ENCODE measurements at places on chromosomes 13 and 19.

DNA sequence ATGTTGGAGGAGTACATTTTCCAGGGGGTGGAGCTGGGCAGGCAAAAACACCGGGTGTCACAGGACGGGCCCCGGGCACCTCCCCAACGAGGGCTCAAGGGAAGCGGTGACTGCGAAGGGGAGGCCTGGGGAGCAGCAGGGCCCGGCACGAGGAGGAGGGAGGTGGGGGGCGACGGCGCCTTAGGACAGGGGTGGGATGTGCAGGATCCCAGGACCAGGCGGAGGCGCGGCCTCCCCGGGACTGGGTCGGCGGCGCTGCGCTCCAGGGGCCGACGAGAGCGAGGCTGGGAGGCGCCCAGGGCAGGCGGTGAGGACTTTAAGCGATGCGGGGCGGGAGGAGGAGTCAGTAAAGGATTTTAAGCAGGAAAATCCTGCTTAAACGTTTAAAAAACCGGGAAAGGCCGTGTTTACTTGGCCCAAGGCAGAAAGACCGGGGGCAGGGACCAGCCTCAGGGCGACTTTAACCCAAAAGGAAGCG, 427 bp downstream of the ZNF160 start:
- no peak for DNase-seq

GRCh38 chr13:57527114-57527735, 104.3 kb upstream of the PCDH17 start:
- no peak for DNase-seq

GRCh38 chr13:98957731-98958442, 20.0 kb downstream of the DOCK9 start:
- no peak for DNase-seq

DNA sequence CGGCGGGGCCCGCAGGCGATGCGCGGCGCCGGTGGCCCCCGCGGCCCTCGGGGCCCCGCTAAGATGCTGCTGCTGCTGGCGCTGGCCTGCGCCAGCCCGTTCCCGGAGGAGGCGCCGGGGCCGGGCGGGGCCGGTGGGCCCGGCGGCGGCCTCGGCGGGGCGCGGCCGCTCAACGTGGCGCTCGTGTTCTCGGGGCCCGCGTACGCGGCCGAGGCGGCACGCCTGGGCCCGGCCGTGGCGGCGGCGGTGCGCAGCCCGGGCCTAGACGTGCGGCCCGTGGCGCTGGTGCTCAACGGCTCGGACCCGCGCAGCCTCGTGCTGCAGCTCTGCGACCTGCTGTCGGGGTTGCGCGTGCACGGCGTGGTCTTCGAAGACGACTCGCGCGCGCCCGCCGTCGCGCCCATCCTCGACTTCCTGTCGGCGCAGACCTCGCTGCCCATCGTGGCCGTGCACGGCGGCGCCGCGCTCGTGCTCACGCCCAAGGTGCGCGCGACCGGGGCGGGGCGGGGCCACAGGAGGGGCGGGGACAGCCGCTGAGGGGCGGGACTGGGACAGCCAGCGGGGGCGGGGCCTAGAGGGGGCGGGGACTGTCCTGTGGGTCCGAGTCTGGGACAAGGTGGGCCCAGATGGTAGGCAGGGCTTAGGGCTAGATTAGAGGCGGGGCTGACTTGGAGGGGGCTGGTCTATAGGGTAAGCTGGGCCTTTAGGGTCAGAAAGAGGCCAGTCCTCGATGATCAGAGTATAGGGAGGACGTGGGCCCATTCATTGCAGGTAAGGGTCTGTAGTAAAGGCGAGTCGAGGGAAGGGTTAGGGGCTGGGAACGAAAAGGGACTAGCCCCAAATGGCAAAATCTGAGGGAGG, 5.1 kb downstream of the GRIN2D start:
- DNase-seq, result peak; percentile 56

- DNase-seq, result no peak
Measured at GRCh38 chr19:28235606-28236125, 977.3 kb downstream of the UQCRFS1 start.

DNA sequence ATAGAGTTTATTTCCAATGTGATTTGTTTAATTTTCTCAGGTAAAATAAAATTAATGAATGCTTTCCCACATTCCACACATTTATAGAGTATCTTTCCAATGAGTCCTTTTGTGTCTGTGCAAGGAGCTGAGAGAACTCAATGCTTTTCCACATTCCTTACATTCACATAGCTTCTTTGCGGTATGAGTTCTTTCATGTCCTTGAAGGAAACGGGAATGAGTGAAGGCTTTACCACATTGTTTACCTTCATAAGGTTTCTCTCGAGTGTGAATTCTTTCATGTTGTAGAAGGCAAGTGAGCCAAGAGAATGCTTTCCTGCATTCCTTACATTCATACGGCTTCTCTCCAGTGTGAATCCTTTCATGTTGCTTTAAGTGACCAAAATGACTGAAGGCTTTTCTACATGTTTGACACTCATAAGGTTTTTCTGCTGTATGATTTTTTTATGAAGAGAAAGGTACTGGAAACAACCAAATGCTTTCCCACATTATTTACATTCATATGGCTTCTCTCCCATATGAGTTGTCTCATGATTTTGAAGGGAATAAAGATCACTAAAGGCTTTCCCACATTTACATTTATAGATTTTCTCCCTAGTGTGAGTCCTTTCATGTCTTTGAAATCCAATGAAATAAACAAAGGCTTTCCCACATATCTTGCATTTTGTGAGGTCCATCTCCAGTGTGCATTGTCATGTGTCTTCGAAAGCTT, 14.4 kb upstream of the ZNF442 start:
- DNase-seq, result no peak

- DNase-seq, result no peak
Measured at GRCh38 chr19:39112338-39112890, 13.2 kb upstream of the PAK4 start.

- DNase-seq, result no peak
Measured at GRCh38 chr13:97866751-97867150, 86.7 kb upstream of the IPO5 start.

DNA sequence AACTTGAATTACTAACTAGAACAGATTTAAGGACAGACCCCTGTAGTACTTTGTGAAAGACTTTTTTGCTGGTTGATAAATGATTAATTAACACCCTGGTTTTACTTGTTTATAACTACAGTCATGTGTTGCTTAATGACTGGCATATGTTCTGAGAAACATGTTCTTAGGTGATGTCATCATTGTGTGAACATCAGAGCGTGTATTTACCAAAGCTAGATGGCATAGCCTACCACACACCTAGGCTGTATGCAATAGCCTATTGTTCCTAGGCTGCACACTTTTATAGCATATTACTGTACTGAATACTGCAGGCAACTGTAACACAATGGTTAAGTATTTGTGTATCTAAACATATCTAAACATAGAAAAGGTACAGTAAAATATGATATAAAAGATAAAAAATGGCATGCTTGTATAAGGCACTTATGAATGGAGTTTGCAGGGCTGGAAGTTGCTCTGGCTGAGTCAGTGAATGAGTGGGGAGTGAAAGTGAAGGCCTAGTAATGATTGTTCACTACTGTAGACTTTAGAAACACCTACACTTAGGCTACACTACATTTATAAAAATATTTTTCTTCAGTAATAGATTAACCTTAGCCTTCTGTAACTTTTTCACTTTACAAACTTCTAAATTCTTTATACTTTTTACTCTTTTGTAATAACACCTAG, 260.3 kb downstream of the KCNRG start:
- no peak for DNase-seq

DNA sequence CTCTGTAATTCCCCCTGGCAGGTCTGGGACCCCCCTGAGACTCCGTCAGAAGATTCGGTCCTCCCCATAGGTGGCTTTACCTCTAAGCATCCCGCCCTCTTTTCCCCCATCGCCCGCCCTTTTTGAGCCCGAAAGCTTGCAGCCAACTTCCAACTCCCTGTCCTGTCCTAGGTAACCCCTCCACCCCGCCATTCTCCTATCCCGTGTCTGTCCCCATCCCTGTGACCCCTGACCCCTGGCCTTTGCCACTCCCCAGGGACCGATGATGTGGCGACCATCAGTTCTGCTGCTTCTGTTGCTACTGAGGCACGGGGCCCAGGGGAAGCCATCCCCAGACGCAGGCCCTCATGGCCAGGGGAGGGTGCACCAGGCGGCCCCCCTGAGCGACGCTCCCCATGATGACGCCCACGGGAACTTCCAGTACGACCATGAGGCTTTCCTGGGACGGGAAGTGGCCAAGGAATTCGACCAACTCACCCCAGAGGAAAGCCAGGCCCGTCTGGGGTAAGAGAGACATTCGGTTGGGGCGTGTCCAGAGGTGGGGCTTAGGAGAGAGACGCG, 488 bp downstream of the RCN3 start:
- DNase-seq, result no peak

DNA sequence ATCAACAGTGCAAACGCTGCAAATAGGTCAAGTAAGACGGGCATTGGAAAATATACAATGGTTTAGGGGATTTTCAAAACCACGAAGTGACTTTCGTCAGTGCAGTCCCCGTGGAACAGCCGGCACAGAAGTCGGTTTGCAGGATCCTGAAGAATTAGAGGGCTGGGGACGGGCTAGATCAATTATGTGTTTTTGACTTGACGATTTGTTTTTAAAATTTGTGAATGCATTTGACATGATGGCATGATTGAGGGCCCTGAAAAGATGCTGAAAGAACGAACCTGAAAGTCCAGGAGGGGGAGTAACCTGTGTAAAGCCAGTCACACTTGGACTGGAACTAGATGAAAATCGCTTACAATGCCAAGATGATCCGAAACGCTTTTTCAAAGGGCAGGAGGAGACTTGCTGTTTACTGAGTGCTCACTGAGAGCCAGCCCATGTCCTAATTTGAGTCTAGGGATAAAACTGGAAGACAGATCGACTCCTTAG, 8.9 kb upstream of the DGKH start:
- no peak for DNase-seq

DNA sequence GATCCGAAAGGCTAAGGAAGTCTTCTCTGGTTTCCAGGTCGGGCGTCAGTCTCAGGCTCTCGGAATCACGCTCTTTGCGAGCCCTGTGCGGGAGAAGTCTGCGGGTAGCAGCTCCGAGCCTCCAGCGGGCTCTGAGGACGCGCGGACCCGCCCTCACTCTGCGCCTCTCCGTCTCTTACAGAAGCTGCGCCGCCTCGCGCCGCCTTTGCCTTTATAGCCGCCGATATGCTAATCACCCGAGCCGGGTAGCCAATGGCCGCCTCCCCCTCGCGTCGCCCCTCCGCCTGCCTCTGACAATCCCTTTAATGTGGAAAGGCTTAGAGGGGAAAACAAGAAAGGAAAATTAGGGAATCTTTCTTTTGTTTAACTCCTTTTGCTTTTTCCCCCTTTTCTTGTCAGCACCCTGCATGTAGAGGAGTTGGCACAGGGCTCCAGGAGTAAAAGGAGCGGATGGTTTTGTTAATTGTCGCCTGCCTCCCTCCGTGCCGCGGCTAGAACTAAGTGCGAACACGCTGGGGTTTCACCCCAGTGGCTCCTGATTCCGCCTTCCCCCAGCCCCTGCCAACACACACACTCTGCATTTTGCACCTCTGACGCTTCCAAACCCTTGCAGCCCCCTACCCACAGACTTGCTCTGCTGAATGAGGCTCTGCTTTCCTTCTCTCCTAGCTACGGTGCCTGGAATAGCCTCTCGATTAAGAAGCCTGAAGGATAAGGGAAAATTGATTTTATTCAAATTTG, at the start of gene PCDH8:
Gene PCDH8, minus strand, starts transcription at position 186 of the 741 bp plus-strand sequence. CDS start 204 bp downstream, outside the sequence.
- DNase-seq, result peak; percentile 85

- no peak for DNase-seq
Measured at GRCh38 chr19:17302391-17303166, 646 bp downstream of the ABHD8 start.

DNA sequence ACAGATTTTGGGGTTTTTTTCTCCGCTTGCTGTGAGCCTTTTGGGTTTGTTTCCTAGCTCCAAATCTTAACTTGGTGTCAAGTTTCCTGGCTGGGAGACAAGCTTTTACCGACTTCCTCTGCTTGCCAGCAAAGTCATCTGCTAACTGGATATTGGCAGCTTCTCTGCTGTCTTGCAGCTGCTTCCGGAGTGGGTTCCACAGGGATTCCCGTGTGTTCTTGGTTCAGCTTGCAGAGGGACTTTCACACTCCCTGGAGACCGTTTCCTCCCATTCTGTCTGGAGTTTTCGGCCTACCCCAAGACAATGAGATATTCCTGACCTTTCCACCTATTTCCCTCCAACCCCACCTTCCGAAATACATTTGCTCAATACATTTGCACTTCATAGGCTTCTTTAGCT, 2.2 kb upstream of the COLGALT1 start:
- DNase-seq, result peak; percentile 58

GRCh38 chr13:83568019-83568418, 314.3 kb downstream of the SLITRK1 start:
- no peak for DNase-seq

GRCh38 chr13:27661017-27661416, 39.3 kb downstream of the POLR1D start:
- no peak for DNase-seq

- no peak for DNase-seq
Measured at GRCh38 chr13:99982731-99983498, 1.3 kb downstream of the ZIC2 start.

- DNase-seq, result no peak
Measured at GRCh38 chr13:101648766-101649487, 196.5 kb downstream of the ITGBL1 start.

DNA sequence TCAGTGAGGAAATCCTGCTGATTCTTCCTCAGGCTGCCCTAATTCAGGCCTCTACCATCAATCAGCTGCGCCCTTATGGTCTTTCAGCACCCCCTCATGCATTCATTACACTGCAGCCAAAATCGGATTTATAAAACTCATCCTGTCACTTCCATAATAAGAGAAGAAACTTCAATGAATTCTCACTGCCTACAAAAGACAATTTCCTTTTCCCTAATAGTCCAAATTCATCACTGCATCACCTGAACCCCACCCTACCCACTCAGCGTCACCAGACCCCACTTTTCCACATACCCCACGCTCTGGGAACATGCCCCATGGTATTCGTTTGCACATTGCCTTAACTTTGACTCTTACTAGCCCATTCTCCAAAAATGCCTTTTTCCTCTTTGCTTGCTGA, 92.0 kb downstream of the C13orf42 start:
- DNase-seq, result no peak

DNA sequence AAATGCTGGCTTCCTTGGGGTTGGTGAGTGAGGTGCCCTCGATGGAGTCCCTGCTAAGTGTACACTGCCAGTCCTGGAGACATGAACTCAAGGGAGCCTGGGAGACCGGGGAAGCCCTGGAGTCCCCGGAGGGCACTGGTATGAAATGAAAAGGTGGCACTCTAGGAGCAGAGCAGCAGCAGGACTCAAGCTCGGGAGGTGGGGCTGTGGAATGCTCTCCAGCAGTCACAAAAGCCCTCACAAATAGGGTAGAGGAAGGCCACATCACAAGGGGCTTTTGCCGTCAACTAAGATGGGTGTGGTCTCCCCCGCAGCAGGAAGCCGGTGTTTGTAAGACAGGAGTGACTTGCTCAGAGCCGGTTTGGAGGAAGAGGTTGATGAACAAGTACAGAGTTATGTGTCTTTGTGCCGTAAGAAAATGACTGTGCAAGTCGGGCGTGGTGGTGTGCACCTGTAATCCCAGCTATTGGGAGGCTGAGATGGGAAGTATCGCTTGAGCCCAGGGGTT, 19.3 kb downstream of the CCNE1 start:
- DNase-seq, result no peak
